Activated CD4-positive, alpha-beta T cell treated with anti-CD3 and anti-CD28 coated beads for 4 hours (primary cell): ENCODE measurements at places on chromosomes 2 and 18.
A peak's percentile ranks its signal among the peaks of the same experiment; 100 is the strongest.

DNA sequence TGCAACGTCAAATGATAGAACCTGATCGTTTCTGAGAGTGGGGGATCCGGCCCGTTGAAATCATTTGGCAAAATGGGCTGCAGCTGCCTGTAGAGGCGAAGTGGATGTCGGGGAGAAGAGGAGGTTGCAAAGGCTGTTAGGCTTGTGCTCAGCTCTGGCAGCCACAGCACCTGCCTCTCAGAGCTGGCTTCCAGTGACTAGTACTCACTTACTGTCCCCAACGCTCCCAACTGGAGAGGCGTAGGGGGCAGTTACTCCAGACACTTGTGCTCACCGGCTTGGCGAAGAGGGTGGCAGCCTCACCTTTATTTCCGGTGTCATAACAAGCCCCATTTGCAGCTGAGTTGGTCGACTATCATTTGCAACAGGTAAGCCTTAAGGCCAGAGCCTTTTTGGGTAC lies 37.9 kb downstream of the NCK2 start:
- DNase-seq, result no peak

GRCh38 chr2:40165509-40165844 lies 286.4 kb downstream of the SLC8A1 start:
- no peak for DNase-seq

GRCh38 chr2:163247156-163247846 lies 408.7 kb upstream of the KCNH7 start:
- no peak for DNase-seq

DNA sequence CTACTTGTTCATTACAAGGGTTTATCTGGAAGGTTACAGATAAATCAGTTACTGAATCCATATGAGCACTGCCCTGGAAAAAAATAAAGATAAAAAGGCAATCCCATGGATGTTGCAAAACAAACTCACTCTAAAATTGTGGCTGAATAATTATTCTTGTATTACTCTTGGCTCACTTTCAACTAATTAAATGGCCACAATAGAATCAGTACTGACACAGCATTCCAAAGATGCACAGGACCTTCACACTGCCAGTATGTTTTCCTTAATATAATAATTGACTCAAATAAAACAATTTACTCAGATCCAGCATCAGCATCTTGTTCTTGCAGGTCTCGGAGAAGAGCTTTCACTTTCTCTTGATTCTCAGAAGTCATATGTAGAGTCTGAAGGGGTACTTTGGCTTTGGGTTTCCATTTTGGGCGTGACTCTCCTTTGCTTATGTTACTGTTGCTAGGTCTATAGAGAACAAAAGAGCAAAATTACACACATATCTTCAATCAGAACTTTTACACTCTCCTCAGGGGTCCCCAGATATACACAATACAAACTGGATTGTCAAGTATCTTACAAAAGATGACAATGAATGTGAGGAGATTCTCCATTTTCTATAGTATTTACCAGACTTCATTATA lies 12.6 kb downstream of the DHX57 start:
- no peak for DNase-seq

GRCh38 chr18:9735238-9735637 lies 27.1 kb downstream of the RAB31 start:
- no peak for DNase-seq

DNA sequence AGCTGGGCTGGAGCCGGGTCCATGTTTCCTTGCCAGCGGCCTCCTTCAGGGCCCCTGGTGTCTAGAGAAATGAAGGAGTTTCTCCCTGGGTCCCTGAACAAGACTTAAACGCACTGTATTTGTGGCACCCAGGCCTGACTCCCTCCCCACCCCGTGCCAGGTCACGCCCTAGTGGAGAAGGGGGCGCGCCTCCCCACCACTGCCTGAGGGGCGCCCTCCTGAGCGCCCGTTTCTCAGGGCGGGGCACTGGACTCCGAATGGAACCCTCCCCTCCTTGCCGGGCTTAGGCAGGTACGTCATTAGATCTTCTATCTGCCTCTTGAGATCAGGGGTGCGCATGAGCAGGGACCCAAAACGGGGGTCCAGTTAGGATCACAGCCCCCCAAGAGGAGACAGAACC lies 16.3 kb downstream of the ODC1 start:
- DNase-seq, result no peak

DNA sequence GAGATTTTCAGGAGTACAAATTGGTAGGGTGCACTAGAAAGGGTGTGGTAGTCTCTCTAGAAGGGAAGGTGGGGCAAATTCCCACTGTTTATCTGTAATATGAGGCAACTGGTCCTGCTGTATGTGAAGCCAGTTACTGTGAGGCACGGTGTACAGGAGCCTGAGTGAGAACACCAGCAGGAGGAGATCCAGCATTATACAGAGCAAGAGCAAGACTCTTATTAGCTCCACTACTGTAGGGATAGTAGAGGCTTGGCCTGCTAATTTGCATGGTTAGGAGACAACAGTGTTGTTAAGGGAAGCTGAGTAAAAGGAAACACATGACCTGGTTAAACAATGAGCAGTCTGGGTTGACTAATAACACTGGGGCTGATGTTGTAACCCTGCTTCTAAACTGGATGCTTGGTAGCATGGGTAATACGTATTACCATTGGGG lies 76.3 kb upstream of the WDSUB1 start:
- DNase-seq, result no peak

- DNase-seq, result no peak
Measured at GRCh38 chr2:179893616-179894015, 32.2 kb upstream of the ZNF385B start.

DNA sequence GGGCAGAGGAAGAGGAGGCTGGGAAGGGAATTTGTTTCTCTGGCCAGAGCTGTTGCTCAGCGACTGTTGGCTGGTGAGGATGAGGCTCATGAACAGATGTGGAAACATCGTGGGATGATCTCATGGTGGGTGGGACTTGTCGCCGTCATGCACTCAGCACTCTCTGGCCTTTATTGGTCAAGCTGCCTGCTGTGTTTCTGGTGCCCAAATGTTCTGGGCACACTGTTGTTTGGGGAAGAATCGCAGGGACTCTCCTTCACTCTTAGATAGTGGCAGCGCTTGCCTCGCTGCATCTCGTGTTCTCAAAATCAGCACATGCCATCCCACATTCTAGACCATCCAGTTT lies 145.6 kb downstream of the AGAP1 start:
- no peak for DNase-seq

GRCh38 chr2:178796079-178796677 lies 11.0 kb downstream of the TTN start:
- no peak for DNase-seq

DNA sequence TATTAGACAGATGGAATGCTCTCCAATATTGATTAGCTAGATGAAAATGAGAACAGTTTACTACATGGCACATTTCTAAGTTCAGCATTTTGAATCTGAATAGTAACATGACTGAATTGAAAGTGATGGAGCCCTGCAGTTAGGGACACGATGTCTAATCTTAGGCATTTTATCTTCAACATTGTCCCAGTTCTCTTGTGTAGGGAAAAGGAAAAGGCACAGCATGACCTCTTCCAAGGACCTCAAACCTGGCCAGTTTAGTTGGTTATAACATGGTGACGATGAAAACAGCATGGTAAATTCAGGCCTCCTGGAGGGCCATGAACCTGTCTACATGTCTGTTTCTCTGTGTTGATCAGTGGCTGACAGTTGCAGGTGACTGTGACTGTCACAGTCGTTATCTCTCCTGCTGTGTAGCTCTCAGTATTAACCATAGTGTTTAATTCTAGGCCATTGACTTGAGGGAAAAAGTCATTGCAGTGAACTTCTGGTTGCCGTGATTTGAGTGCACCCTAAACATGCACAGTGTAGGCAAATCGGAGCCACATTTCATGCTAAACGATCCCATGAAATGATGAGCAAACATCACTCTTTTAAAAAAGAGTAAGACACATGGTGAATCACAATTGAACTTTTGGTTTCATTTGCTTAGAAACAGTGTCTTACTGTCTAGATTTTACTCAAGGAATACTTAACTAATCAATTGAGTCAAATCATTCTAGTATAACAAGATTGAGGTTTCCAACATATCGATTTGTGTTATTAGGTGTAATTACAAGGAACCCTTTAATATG lies 129.7 kb downstream of the PHLPP1 start:
- DNase-seq, result no peak

DNA sequence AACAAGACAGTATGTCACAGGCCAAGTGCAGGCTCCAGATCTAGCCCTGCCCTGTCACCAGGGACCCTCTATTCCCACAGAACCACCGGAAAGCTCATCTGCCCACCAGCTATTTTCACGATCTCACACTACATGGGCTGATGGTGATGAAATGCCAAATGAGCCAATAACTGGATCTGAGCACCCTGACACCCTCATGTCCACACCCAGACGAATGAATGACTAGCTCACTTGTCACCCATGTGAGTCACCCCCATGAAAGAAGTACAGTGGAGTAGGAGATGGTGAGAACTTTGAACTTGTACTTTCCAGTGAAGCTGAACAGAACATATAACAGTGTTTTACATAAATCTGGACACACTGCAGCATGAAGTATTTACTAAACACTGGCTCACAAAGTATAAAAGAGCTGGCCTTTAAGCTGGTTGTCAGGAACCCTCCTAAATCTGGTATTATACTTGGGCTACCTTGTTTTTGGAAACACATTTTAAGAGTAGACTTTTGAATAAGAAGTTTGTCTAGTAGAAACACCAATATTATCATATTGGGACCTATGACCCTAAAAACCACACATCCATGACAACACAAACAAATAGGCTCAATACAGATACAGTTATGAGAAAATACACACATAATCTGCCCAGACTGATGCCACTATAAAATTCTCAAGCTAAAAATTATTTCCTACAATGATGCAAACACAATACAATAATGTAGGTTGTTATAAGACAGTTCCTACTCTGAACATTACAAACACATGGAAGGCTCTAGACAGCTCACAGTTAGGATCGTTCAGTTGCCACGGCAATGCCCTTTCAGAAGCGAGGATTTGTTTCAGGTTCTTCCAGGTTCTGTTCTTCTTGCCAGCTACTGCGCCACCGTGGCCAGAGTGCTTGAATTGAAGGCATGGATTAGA lies 19.0 kb downstream of the INO80C start:
- peak; percentile 18 for DNase-seq

DNA sequence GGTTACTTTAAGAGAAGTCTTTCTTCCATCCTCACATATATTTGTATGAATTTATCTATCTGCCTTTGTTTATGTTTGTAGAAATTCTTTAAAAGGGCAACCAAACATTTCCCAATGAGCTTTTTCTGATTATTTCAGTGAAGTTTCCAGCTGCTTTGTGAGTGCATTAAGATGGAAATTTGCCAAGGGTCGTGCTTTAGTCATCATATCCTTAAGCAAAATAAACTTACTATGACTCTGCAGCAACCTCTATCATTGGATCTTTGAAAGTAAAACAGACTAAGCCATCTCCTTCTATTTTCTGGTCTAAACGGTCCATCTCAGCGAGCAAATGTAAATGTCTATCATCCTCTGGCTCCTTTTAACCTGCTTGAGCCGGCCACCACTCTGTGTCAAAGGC lies 489.3 kb downstream of the SOX11 start:
- DNase-seq, result no peak

- DNase-seq, result no peak
Measured at GRCh38 chr2:18380321-18380720, 180.1 kb downstream of the RDH14 start.

GRCh38 chr2:74886811-74887210 lies 52.9 kb downstream of the HK2 start:
- no peak for DNase-seq

DNA sequence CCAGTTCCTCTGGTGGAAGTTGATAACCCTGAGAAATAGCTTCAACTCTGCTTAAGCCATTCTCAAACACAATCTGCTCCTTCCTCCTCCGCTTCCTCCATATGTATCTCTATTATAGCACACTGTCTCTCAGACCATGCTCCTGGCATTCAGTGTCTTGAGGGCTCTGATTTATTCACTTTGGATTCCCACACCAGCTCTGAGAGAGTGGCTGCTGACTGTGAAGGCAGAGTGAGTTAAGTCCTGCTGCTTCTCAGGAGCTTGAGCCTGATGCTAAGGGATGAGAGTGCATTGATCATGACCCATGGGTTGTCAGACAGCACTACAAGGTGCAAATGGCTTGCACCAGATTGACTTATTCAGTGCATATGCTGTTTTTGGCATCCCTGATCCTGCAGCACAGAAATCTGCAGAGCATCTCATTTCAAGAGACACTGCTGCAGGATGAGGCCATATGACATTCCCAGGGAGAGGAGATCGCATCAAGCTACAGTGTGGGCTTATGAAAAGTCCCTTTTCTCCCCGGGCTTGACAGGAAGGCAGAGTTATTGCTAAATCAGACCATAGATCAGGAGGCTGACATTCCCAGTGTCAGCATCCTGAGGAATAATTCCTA lies 500.5 kb upstream of the RAB6C start:
- DNase-seq, result no peak

DNA sequence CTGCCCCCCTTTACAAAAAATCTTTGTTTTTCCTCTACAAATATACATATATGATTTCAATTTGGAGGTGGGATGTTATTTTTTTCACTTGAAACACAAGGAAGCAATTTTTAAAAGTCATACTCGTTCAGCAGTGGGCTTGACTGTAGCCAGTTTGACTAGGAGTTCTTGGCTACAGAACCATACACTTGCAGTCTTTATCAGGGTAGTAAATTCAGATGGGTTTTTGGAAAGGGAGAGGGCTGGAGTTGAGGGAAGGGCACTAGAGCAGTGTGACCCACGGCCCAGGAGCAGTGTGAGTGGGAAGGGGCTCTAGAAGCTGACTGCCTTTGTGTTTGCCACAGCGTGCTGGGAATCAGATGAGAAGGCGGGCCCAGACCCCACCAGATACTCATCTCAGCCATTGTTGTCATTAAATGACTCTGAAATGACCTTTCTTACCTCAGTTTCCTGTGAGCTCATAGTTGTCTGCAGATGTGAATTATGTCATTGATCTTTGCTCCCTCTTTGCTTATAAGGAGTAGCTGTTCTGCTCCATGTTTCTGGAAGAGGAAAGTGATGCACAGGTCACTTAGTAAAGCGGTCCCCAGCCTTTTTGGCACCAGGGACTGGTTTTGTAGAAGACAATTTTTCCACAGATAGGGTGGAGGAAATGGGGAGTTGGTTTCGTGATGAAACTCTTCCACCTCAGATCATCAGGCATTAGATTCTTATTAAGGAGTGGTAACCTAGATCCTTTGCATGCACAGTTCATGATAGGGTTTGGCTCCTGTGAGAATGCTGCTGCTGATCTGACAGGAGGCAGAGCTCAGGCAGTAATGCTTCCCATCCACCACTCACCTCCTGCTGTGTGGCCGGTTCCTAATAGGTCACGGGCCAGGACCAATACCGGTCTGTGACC lies 116.8 kb downstream of the SPTBN1 start:
- DNase-seq, result peak; percentile 42
